ENCODE measurements at places on chromosomes 16 and 17.

GRCh38 chr16:3576211-3576610 is 992 bp downstream of the NLRC3 start:
- no peak for DNase-seq

GRCh38 chr17:72342061-72342460 is 221.2 kb downstream of the SOX9 start:
- no peak for DNase-seq

- no peak for DNase-seq
Measured at GRCh38 chr16:65758620-65759019, 607.9 kb upstream of the CDH5 start.

DNA sequence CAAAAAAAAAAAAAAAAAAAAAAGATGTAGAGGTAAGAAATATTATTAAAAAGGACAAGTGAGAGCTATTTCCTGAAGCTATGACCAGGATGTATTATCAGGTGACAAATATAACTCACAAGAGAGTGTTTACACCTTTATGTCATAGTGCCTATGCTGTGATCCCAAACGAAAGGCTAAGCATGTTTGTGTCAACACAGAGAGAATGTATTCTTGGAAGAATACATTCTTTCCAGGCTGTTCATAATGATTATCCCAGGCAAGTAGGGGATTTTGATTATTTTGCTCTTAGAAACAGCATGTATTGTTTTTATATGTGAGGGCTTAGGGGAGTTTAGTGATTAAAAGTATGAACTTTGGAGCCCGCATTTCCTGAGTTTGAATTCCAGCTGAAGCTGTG is 175.0 kb downstream of the SPECC1 start:
- no peak for DNase-seq

GRCh38 chr16:25311950-25312349 is 54.3 kb upstream of the ZKSCAN2 start:
- DNase-seq = no peak

GRCh38 chr17:80000981-80001775 is 34.5 kb downstream of the TBC1D16 start:
- no peak for DNase-seq

DNA sequence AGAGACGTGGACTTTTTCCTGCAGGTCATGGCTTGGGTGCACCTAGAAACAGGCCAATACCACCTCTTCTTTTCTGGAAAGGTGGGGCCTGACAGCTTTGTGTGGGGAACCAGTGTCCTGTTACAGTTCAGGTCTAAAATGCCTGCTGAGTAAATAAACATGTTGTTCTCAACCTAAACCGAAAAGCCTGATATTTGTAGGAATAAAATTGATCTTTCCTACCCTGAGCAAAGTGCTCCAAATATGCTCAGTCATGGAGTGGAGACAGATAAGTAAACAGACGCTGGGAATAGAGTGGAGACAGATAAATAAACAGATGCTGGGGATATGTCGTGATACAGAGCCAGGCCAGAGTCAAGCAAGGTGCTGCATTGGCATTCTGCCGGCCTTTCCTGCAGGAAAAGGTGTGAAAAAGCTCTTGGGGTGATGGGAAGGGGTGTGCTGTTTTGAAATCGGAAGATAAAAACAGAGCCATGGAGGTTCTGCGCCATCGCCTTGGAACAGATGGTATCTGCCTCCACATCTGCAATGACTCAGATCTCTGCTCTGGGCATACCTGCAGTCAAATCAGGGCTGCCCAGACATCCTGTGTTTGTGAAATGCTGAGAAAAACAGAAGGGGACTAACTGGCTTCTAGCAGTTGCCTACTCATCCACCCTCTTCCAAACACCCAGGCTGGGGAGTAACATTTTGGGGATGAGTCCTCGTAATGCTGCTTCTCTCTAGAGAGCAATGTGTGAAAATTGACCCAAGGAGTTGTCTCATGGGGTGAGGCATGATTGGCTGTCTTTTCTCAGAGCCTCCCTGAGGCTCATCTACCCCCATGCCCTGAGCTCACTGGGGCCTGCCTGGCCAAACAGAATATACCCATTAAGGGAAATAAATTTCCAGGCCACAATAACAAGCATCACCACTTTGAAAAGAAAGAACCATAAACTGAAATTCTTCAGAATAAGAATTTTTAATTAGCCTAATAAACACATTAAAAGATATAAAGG is 16.8 kb upstream of the TRPV2 start:
- DNase-seq = no peak

GRCh38 chr16:27461483-27462171 is 59.7 kb downstream of the IL21R start:
- DNase-seq = no peak

DNA sequence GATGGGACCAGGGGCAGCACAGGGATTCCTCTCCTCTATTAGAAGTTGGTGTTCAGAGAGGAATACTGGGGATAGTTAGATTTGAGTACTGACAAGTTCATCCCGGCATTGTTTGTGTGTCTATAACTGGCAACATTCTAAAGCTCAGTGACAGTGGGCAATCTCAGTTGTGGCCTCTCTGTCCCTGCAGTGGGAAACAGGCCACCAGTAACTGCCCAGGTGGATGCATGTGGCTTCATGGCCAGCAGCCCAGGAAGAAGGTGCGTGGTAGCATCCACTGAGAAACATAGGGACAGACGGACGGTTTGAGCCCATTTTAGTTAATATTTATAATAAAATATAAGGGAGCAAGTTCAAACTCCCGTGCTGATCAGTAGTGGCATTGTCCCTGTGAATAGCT is 51.5 kb downstream of the B9D1 start:
- DNase-seq = no peak

- DNase-seq = no peak
Measured at GRCh38 chr16:63695347-63695746, 1426.5 kb downstream of the CDH11 start.

- DNase-seq = no peak
Measured at GRCh38 chr17:32849879-32850278, 27.0 kb downstream of the MYO1D start.

- DNase-seq = no peak
Measured at GRCh38 chr16:79839466-79840341, 239.2 kb upstream of the MAF start.

GRCh38 chr17:60134396-60135150 is 15.2 kb upstream of the CA4 start:
- DNase-seq = no peak

- no peak for DNase-seq
Measured at GRCh38 chr16:65954446-65954845, 412.0 kb upstream of the CDH5 start.

- no peak for DNase-seq
Measured at GRCh38 chr17:66339561-66339960, 37.1 kb downstream of the PRKCA start.

- DNase-seq = no peak
Measured at GRCh38 chr17:3539881-3540540, 17.6 kb downstream of the TRPV3 start.

GRCh38 chr17:44220213-44221083 is 973 bp upstream of the UBTF start:
- no peak for DNase-seq

DNA sequence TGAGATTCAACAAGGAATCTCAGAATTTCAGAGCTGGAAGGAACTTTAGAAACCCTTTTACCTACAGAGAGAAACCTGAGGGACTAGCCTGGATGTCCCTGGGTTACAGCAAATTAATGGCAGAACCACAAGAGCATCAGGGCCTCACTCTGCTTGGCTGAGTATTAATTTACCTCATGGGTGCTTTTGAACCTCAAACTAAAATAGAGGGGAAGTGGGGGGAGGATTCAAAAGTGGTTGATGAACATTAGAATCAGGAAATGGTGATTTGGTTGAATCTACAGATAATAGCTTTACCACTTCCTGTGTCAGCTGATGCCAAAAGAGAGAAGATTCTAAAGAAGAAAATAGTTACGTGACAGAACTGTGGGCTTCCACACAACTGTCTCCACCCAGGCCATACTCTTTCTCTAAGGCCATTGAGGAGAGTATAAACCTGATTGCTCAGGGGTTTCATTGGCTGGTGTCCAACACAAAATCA is 11.3 kb upstream of the SKAP1 start:
- DNase-seq = no peak

- DNase-seq = no peak
Measured at GRCh38 chr17:38410201-38410600, 18.1 kb upstream of the ARHGAP23 start.

DNA sequence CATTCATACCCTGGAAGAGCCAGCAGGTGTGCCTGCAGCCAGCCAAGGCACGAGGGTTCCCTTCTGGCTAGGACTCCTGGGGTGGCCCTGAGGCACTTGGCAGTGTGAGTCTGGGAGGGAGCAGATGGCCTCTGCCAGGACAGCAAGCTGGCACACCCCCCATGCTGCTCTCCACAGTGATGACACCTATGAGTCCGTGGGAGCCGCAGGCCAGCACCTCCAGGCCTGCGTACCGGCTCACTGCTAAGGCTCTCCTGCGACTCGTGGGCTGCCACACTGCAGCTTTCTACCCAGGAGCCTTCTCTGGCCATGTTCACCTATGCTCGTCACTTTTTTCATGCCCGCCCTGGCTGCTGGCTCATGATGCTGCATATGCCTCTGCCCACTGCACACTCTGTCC is 68.1 kb downstream of the NDEL1 start:
- DNase-seq = no peak

DNA sequence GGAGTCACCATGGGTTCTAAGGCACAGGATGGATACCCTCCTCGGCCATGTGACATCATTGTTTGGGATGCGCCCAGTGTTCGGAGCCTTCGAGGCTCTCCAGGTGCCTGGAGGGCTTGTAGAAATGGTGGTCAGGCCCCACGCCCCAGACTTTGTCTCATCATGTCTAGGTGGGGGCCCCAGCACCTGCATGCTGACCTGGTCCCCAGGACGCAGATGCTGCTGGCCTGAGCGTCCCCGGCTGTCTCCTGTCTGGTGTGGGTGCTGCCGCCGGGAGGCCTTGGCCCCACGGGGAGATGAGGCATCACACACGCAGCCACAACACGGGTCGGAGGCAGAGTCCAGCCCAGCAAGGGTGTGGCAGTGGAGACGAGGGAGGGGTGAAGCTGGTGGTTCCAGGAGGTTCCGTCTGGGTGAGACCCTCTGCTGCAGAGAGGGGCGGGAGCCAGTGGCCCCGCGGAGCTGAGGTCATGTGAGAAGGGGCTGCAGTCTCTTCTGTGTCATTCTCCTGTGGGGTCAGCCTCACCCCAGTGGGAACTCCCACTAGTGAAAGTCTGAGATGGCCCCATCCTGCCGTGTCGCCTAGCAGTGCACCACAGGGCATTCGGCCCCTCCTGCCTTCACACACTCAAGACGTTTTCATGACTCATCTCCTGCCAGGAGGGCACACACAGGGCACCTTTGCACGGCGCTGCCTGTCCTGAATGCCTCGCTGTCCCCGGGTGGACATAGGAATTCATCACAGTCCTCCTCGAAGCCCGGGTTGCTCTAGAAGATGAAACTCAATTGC is 46.6 kb downstream of the JPH3 start:
- DNase-seq = no peak

DNA sequence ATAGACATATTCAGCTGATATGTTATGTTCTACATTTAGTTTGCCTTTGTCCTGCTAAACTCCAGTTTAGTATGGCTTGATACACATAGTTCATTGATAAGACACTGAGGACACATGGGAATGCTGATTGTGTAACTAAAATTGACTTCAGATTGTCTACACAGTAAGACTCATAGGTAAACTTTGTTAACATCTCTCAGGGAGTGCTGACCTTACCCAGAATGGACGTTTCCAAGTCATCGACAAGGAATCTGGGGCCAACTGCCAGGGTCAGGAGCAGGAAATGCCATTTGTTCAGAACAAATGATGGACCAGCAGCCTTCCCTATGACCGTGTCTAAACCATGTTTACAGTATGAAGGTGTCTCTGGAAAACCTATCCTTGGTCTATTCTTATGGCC is 58.7 kb downstream of the DYNLRB2 start:
- no peak for DNase-seq

GRCh38 chr16:2827831-2828520 is 2.1 kb upstream of the ZG16B start:
- no peak for DNase-seq

DNA sequence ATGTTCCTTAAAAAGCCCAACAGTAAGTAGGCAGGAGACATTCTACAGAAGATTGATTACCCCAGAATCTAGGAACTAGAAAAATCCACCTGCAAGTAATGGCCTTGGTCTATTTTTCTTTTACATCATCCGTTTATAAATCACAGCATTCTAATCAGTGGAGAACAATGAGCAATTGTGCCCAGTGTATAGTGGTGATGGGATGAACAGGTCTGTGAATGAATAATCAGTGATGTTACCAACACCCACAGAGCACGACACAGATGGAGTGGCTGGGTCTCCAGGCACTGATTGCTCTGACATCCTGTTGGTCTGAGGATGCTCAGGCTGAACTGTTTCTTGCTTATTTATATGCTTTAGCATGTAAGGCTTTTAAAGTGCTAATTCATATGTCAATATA is 1251.2 kb upstream of the CDH8 start:
- DNase-seq = no peak

- no peak for DNase-seq
Measured at GRCh38 chr16:52834736-52835465, 217.8 kb downstream of the CHD9NB start.

GRCh38 chr17:7842380-7843256 is 8.6 kb downstream of the KDM6B start:
- DNase-seq = no peak

GRCh38 chr17:7114875-7115614 is 423 bp upstream of the ASGR2 start:
- DNase-seq = no peak

DNA sequence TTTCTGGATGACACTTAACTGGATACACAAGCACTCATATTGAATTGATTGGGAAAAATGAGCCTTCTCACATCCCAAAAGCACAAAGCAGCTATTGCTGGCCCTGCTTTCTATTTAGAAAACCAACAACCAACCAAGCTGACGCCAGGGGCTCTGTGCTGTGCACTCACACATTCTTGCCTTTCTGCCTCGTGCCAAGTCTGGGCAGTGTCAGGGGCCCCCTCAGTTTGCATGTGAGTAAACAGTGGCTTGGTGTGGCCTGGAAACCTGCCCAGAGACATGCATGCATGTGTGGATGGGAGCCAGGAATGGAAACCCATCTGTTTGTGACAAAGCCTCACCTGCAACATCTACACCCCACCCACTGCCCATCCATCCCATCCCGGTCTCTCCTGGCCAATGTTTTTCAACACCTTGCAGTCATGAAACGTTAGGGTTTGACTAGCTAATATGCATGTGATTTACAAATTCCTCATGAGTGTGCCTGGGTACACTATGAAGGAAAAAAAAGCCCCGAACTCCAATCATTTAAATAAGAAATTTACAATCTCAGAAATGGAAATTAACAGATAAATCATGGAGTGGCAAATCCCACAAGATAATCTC is 20.4 kb downstream of the MIEF2 start:
- no peak for DNase-seq

GRCh38 chr16:19760356-19761060 is 42.4 kb downstream of the IQCK start:
- no peak for DNase-seq

- DNase-seq = no peak
Measured at GRCh38 chr17:66098040-66098439, 93.9 kb downstream of the CEP112 start.

GRCh38 chr17:68581863-68582645 is 19.1 kb downstream of the FAM20A start:
- no peak for DNase-seq

- DNase-seq = no peak
Measured at GRCh38 chr16:50386774-50387173, 18.0 kb upstream of the BRD7 start.
